ENCODE measurements at places on chromosomes 1 and 21.

GRCh38 chr1:108533351-108534083 lies 26.4 kb upstream of the EEIG2 start:
- DNase-seq, result no peak

DNA sequence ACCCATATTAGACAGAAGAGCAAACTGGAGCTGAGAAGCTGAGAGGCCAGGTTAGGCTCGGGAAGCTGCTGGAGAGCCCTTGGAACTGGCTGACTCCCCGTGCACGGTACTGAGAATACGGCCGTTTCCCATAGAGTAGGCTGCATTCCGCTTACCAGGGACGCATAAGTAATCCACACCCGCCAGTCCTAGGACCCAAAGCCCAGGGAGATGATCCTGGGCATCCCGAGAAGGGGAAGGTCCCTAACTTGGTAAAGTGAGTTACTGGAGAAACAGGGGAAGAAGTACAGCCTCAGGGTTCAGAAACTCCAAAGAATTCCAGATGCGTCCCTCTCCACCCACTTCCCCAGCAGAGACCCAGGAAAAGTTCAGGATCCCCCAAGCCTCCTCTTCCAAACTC lies 1.3 kb downstream of the LRRC38 start:
- no peak for DNase-seq

DNA sequence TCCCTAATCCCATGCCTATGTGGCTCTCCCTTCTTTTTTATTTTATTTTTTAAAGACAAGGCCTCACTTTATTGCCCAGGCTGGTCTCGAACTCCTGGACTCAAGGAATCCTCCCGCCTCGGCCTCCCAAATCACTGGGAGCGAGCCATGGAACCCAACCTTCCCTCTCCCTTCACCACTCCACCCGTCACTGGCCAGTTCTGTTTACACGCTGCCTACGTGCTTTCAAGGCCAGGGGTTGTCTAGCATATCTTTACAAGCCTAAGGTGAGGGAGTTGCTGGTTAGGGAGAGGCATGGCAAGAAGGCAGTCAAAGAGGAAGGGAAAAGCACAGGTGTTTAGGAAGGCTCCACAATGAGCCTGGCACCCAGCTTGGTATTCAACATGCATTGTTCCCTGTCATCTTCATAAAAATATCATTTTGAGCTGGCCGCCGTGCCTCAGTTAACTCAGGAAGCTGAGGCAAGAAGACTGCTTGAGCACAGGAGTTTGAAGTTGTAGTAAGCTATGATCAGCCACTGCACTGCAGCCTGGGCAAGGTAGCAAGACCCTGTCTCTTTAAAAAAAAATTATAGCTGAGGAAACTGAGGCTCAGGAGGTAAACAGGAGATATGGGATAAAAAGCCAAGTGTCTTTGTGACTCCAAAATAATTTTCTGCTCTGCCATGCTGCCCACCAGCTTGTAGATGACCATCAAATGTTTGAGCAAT lies 1.1 kb downstream of the RHBDL2 start:
- DNase-seq, result no peak

GRCh38 chr1:196034080-196034706 lies 574.0 kb downstream of the KCNT2 start:
- DNase-seq, result no peak

- no peak for DNase-seq
These were observed 191.5 kb downstream of the SIPA1L2 start for GRCh38 chr1:232438476-232438875.

- no peak for DNase-seq
These were observed 41.1 kb upstream of the CCSAP start for GRCh38 chr1:229383961-229384360.

DNA sequence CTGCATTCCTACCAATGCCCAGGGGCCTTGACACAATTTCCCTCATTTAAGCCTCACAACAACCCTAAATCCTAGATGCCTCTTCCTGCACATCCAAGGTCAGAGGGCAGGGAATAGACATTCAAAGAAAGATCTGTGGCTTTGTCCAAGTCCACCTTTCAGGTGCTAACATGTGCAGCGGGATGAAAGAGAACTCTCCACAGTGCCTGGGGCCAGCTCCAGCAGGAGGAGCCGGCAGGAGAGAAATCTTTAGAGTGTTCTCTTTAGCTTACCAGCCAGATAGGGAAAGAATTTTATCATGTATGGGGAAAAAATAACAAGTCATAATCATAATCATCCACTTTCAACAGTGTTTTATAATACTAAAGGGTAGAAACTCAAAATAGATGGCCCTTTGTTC lies 319.7 kb downstream of the MATN1 start:
- DNase-seq, result no peak

- no peak for DNase-seq
These were observed 313.5 kb upstream of the PLXNA2 start for GRCh38 chr1:208557723-208558094.

GRCh38 chr1:160431006-160431405 lies 30.6 kb downstream of the VANGL2 start:
- no peak for DNase-seq

- no peak for DNase-seq
These were observed 114.5 kb upstream of the C1orf21 start for GRCh38 chr1:184272175-184272866.

DNA sequence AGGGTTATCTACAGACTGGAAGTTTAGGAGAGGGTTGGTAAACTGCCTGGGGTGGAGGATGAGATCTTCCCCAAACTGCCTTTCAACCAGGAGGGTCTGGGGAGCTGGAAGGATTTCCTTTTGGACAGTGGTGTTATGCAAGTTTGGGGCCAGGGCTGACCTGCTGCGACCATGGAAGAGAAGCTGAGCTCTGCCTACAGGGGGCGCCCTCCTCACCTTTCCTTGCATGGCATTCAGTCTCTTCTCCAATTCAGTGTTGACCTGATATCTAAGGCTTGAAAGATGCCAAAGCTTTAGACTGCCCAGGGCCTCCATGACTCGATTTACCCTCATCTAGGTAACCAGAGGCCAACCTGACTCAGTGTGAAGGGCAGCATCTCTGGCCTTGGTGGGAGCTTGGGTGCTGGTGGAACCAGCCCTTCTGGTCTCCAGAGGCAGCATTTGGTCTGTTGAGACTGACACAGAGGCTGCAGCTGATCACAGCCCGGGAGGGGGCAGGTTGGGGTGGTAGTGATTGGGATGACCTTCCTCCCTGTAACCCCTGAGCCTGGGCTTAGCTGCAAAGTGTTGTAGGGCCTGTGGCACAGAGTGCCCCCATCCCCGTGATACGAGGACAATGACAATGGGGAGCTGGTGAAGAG lies 170.0 kb downstream of the GRIK3 start:
- no peak for DNase-seq

DNA sequence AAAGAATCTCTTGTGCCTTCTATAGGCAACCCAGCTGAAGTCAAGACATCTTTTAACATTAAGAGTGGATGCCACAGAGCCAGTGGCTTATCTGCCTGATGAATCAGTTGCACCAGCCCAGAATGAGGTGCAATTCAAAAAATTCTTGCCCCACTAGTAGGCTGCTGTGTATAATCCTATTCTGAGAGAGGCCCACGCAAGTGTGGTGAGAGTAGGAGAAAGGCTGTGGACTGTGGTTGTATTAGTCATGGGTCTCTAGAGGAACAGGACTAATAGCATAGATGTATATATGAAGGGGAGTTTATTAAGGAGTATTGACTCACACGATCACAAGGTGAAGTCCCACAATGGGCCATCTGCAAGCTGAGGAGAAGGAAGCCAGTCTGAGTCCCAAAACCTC lies 216.4 kb downstream of the LTN1 start:
- DNase-seq, result no peak

DNA sequence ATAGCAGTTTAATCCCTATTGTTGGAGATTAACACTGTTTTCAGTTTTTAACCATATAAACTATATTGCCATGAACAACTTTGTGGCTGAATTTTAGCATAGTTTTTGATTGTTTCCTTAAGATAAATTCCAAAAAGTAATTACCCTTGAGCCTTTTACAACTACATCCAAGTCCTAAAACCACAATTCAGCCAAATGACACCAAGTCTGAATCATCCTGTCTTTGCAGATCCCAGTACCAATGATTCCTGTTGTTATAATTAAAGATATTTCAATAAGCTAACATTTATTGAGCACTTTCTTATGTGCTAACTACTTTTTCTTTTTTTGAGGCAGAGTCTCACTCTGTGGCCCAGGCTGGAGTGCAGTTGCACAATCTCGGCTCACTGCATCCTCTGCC lies 35.6 kb downstream of the IL23R start:
- no peak for DNase-seq

DNA sequence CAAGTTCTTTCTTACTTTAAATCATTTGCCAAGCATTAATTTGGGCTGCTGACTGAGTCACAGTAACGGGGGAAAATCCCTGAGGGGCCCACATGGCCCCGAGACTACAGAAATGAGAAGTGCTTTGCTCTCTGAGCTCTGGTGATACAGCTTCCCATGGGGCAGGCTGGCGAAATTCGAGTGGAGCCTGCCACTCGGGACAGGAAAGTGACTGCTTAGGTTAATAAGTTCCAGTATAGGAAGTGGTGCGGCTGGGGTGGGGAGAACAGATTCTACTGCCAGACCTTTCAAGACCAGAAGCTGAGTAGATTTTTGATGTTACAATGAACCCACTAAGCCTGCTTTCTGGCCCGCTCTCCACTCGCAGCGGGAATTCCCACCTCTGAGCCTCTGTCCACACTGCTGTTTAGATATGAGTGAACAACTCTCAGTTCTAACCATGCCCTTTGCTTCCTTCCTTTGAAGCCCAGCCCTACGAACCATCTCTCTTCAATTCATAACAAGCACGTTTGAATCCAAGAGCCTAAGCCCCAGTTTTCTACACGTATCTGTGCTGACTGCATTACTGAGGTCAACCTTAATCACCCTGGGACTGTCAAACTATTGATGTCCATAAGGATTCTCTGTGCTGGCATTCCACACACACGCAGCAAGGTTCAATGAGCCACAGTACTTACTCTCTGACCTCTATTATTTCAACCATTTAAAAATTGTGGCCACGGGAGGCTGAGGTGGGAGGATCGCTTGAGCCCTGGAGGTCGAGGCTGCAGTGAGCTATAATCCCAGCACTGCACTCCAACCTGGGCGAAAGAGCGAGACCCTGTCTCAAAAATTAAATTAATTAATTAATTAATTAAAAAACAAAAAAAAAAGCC lies 9.6 kb downstream of the ZBTB17 start:
- DNase-seq, result peak; percentile 70

DNA sequence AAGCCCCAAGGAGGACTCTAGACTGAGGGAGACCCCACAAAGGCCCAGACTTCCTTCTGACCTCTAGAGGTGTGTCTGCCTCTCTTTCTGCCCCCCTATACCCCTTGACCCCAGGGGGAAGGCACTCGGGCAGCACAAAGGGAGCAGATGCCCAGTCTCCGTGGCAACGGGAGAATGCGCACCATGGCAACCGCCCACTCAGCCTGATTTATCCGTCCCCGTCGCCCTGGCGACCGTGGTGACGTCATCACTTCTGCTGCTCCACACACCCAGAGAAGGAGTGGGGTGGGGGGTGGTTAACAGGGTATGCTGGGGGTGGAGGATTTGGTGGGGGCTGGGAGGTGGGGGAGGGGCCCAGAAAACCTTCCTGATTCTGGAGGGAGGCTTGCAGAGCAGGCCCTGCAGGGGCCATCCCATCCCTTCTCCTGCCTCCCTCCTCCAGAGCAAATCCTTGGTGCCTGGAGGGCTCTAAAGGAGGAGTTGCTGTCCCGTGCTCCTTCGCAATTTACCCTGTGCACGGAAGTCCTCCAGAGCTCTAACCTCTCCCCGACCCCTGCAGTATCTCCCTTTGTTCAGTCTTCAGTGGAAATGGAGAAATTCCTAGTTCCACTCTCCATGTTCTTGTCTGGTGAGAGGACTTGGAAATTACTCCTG lies 6.3 kb downstream of the CELF3 start:
- peak; percentile 15 for DNase-seq

DNA sequence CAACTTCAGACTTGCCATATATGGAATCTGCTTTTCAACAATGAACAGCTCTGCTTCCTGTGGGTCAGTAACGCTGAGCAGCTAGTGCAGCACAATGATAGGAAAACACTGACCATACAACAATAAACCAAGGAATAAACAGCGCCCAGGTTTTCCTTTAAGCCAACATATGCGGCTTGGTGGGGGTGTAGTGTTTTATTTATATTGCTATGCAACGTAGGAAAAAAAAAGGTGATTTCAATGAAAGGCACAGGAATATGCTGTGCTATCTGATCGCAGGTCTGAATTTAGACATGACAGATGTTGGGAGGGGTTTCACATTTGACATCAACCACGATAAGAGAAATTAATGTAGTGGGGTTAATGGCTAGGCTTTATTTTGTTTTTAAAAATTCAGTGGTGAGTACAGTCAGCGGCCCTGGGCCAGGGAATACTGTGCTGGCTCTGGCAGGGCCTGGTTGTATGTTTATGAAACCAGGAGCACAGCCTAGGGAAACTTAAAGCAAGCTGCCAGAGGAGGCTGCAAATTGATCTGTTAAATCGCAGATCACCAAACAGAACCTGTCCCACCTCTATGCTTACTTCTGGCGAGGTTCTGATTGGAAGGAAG lies 4.3 kb downstream of the TSPAN2 start:
- no peak for DNase-seq

DNA sequence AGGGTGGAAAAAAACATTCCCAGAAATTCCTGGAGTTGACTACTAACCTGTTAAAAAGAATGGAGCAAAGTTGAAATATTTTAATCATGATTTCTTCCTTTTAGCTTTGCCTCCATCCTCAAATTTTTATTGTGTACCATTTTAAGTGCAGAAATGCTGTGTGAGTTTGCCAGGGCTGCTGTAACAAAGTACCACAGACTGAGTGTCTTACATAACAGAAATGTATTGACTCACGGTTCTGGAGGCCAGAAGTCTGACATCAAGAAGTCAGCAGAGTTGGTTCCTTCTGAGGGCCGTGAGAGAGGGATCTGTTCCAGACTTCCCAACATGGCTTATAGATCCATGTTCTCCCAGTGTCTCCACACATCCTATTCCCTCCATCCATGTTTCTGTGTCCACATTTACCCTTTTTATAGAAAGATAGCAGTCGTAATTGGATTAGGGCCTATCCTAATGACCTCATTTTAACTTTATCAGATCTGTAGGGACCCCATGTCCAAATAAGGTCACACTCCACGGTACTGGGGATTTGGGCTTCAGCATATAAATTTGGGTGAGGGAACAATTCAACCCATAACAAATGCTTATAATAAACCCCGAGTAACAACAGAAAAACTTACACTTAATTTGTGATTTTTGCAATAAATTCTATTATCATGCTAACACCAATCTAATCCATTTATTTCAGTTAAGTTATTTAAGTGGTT lies 12.7 kb downstream of the SNX7 start:
- DNase-seq, result no peak

GRCh38 chr1:40926441-40926840 lies 53.1 kb upstream of the CTPS1 start:
- no peak for DNase-seq

GRCh38 chr1:227767401-227768124 lies 32.3 kb downstream of the SNAP47 start:
- no peak for DNase-seq
